Subcutaneous adipose tissue (tissue), 4 donors: ENCODE measurements at places on chromosomes 1 and 21. TPM values are rescaled to one million over a fixed set of nuclear protein-coding genes. Genes with fewer than 3 reads are reported as not detected.

RNF186 gene
- total RNA-seq: not detected

PDE9A gene
- 4.4 TPM for total RNA-seq

RXFP4 gene
- total RNA-seq: not detected

MAP3K21 gene
- 0.19 TPM for total RNA-seq

FCRL5 gene
- not detected for total RNA-seq

RNF19B gene
- total RNA-seq: 16.3 TPM

CNKSR1 gene
- total RNA-seq: not detected

LCE1E gene
- total RNA-seq: not detected

S100A16 gene
- 84.5 TPM for total RNA-seq

LCE2A gene
- not detected for total RNA-seq

PDC gene
- total RNA-seq: not detected

RXRG gene
- total RNA-seq: 0.17 TPM

GLMN gene
- total RNA-seq: 6.4 TPM

S100A13 gene
- total RNA-seq: 282 TPM

TMEM82 gene
- not detected for total RNA-seq

GDAP2 gene
- total RNA-seq: 36.2 TPM

PTGER3 gene
- total RNA-seq: 256 TPM

GPR52 gene
- total RNA-seq: 2.2 TPM

TGFB2 gene
- total RNA-seq: 6.8 TPM

KIF14 gene
- total RNA-seq: 1.2 TPM

ERRFI1 gene
- total RNA-seq: 306 TPM

ZBTB48 gene
- total RNA-seq: 31.1 TPM

MMP23B gene
- 0.66 TPM for total RNA-seq

CDC14A gene
- 20.6 TPM for total RNA-seq

SPRR1B gene
- total RNA-seq: not detected

RIIAD1 gene
- total RNA-seq: not detected

OLFM3 gene
- not detected for total RNA-seq

CELF3 gene
- total RNA-seq: not detected

SELENON gene
- total RNA-seq: 52.0 TPM

MYBPHL gene
- total RNA-seq: not detected
